ENCODE measurements at places on chromosomes 2 and 18. TPM values are rescaled to one million over a fixed set of nuclear protein-coding genes. Genes with fewer than 3 reads are reported as not detected.

GCG gene
- not detected for total RNA-seq

OTX1 gene
- total RNA-seq: 0.36 TPM

HRH4 gene
- total RNA-seq: not detected

SERPINB13 gene
- not detected for total RNA-seq

VAMP5 gene
- 32.8 TPM for total RNA-seq

IGFBP5 gene
- total RNA-seq: 697 TPM

PLB1 gene
- total RNA-seq: 9.9 TPM

SERPINB11 gene
- total RNA-seq: not detected

OXER1 gene
- total RNA-seq: 3.1 TPM

BCL2 gene
- total RNA-seq: 13.3 TPM

ZAP70 gene
- 5.2 TPM for total RNA-seq

SULT1C4 gene
- 3.4 TPM for total RNA-seq

- no peak for DNase-seq
Measured at GRCh38 chr18:9066358-9066757, 36.1 kb upstream of the NDUFV2 start.

GRCh38 chr2:220811952-220812570 is 760.0 kb downstream of the EPHA4 start:
- DNase-seq: no peak

DNA sequence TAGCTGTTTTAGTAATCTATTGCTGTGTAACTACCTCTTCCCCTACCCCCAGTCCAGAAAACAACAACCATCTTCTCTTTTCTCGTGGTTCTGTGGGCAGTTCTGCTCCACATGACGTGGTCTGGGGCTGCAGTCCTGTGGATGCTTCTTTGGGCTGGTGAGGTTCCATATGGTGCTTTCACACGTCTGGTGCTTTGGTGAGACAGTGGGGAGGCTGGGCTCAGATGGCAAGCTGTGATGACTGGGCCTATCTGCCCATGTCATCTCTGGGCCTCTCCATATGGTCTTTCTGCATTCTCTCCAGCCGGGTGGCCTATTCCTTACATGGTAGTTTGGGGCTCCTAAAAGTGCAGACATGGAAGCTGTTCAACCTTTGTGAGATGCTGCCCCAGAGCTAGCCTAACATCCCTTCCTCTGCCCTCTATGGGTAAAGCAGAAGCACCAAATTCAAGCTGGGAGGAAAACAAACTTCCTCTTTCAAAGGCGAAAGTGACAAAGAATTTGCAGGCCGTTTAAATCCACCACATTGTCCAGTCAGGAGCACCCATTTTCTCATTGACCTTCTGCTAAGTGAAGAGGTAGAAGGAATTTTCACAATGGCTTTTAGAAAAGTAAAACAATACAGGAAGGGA is 68.3 kb upstream of the IL1R1 start:
- DNase-seq: no peak

GRCh38 chr2:236661061-236661761 is 91.6 kb downstream of the ACKR3 start:
- peak; percentile 41 for DNase-seq

DNA sequence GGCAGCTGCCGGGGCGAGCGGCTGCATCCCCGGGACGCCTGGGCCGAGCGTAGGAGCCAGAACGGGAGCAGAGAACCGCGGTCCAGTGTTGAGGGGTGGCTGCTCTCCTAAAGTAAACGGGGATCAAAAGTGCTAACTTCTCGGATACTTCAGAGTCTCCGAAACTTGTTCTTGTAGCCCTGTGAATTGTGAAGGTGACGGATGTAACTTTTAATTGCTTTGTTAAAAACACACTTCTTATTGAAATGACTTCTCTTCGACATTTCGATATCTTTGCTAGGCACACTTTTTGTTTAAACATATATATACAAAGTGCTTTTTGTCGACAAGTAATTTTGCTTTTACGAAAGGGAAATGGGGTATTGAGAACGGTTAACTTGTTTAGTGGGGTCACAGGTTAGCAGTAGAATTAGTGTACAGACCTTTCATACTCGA is 540 bp downstream of the ATP9B start:
- no peak for DNase-seq

- no peak for DNase-seq
Measured at GRCh38 chr18:7466190-7466589, 100.9 kb upstream of the PTPRM start.

DNA sequence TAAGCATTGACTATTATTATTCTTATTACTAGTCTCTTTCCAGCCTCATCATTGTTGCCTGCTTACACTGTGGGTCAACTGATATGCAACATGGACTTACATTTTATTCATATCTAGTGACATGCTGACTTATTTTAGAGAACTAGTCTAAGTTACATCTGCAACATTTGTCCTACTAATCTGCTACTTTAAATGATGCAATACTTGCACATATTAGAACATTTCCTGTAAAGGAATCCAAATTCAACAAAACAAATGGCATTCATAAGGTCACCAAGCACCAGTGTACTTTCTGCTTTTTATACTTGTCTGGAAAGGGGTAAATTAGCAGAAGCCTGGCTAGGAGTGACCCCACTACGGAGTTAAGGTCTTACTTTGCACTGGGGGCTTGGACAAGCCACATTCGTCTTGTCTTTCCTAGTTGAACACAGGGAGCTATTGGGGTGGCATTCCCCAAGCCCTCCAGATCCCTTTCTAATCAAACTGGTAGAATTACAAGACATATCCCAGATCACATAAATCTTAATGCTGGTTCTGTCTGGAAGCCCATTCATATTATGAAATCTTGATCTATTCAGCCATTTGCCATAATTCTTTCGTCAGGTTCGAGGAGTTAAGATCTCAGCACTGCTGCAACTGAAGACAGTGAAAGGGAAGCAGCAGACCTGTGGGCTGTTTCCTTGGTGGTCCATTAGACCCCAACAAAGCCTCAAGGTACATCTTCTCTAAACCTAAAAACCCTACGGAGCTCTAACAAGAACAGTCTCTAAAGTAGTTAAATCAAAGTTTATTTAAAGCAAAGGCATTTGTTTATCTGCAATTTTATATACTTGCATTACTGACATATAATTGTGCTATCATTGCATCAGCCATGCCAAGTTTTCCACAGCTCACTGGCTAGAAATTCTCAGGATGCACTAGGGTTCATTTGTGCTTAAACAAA is 49.9 kb upstream of the RTN4 start:
- no peak for DNase-seq

DNA sequence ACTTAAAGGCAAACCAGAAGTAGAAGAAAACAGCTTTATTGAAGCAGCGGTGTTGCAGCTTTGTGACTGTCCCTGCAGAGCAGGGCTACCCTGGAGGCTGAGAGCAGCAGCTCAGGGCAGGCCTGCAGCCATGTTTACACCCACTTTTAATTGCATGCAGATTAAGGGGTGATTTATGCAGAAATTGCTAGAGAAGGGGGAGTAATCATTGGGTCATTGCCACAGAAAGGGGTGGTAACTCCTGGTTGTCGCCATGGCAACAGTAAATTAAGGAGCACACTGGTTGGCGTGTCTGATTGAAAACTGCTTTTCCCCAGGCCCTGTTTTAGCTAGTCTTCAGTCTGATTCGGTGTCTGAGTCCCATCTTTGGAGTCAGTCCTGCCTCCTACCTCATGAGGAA is 195.4 kb upstream of the HDAC4 start:
- DNase-seq: no peak

- no peak for DNase-seq
Measured at GRCh38 chr2:215540658-215541057, 104.8 kb upstream of the FN1 start.

- no peak for DNase-seq
Measured at GRCh38 chr2:191190861-191191552, 40.2 kb upstream of the STAT4 start.

- no peak for DNase-seq
Measured at GRCh38 chr18:29496152-29496680, 1319.3 kb upstream of the CDH2 start.

DNA sequence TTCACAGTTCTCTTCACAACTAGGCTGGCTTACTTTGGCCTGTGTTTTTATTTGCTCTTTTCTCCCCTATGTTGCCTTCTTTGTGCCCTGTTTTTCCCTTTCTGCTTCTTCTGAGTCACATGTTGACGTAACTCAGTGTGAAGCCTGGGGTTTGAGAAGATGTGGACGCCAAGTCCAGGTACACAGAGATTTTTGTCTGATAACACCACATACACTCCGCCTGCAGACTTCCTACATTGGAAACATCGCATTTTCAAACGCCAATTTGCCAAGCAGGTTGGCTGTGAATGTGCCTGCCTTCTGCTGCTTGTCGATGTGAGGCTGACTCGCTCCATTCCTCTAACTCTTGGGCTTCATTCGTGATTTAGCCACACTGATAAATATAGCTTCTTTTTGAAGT is 62.6 kb upstream of the FN1 start:
- DNase-seq: no peak

DNA sequence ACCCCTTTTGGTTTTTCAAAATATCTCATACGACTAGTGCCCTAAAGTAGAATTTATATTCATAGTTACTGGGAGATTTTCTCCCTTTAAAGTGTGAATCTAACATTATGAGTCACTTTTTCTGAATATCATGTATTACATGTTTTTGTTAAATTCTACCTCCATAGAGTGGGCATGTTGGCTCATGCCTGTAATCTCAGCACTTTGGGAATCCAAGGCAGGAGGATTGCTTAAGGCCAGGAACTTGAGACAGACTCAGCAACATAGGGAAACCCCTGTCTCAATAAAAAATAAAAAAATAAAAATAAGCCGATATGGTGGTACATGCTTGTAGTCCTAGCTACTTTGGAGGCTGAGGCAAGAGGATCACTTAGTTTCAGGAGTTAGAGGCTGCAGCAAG is 45.3 kb upstream of the UNC80 start:
- no peak for DNase-seq

GRCh38 chr2:119480718-119481142 is 43.6 kb downstream of the SCTR start:
- DNase-seq: peak; percentile 30

GRCh38 chr2:101241158-101241557 is 11.5 kb upstream of the CNOT11 start:
- DNase-seq: no peak

DNA sequence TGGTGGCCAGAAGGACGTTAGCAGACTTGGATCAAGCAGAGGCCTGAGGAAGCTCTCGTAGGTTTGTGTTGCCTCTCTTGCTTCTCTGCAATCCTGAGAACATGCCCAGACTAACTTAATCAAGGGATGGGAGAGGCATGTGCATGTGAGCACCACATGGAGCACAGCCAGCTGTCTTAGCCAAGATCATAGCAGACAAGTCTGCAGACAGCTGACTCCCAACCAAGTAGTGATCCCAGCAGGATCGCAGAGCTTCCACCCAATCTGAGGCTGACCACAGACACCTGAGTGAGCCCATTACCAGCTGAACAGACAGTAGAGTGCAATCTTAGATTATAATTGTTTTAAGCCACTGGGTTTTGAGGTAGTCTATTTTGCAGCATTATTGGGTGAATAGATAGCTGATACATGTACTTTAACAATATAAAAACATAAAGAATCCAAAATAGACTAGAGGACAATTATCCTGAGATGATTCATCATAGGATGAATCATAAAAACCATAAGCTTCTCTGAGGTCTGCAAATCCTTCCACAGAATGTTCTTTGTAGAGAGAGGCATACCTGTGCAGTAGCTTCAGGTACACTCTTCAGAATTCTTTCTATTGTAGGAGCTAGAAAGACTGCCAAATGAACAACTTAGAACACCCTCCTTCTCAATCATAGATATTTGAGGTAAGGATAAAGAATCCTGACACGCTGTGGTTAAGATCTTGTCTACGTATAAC is 25.2 kb upstream of the FAM110C start:
- DNase-seq: no peak

DNA sequence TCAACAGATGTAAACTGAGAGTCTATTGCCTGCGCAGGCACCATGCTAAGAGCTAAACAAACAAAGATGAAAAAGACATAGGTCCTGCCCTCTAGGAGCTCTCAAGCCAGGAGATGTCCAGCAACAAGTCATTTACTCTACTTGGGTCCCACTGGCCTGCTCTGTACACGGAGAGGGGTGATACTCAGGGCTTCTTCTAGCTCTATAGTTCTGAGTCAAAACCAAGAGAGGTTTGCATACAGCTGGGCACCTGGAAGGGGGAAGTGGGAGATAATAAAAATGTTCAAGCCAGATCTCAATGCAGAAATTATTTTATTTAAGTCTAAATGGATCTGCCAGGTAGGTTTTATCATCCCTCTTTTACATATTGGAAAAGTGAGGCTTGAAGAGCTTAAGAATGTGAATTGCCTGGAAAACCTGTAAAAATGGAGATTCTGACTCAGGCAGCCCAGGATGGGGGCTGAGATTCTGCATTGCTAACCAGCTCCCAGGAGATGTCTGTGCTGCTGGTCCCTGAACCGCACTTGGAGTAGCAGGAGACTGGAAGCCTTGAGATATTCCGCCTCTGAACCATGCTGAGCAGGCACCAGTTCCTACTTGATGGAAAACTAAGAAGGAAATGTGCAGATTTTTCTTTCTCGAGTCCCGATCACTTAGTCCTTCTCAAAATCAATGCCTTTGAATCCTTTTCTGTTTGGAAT is 201.1 kb downstream of the PRKCE start:
- no peak for DNase-seq

- peak; percentile 4 for DNase-seq
Measured at GRCh38 chr2:71078624-71079023, 10.2 kb downstream of the NAGK start.

- no peak for DNase-seq
Measured at GRCh38 chr18:70781860-70782453, 493.1 kb downstream of the SOCS6 start.

- peak; percentile 29 for DNase-seq
Measured at GRCh38 chr2:127405255-127405610, 13.0 kb upstream of the PROC start.

DNA sequence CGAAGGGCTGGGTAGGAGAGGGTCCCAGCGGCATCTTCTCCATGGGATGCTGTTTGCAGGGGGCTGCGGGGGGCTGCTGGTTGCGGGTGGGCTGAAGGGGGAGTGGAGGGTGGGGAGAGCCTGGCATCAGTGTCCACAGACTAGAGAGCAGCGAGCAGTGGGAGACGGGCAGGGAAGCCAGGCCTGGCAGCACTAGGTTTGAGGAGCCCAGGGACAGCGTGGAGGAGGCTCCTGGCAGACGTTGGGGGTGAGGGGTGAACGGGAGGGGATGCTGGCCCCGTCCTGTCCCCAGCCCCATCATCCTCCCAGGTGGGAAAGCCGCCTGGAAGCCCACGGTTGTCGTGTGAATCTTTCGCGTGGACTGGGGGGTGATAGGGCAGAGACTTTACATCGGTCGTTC is 48.2 kb upstream of the TFCP2L1 start:
- DNase-seq: peak; percentile 18

- peak; percentile 78 for DNase-seq
Measured at GRCh38 chr2:207133820-207134519, 31.8 kb downstream of the KLF7 start.
